Activated CD4-positive, alpha-beta T cell treated with anti-CD3 and anti-CD28 coated beads for 48 hours (primary cell): ENCODE measurements at places on chromosomes 1 and 21.

- no peak for DNase-seq
Measured at GRCh38 chr1:46575778-46576177, 24.3 kb upstream of the KNCN start.

GRCh38 chr1:196678510-196678884 lies 26.7 kb downstream of the CFH start:
- no peak for DNase-seq

GRCh38 chr1:169483500-169483966 lies 2.2 kb downstream of the SLC19A2 start:
- DNase-seq = no peak

DNA sequence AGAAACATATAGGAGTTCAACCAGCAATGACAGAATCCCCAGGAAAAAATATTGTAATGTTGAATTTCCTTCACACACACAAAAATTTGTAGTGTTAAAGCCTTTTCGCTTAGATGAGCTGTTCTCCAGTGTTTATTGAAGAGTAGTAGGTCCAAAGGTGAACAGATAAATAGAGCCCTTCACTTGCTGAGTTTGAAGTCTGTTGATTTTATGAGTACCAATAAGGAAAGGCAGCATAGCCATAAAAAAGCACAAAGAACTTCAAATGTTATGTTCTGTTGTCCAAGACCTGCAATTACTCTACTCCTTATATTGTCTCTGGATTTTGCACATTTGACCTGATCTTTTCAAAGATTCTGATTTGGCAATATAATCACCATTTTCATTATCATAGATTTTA lies 362.7 kb upstream of the B3GALT2 start:
- DNase-seq = no peak

DNA sequence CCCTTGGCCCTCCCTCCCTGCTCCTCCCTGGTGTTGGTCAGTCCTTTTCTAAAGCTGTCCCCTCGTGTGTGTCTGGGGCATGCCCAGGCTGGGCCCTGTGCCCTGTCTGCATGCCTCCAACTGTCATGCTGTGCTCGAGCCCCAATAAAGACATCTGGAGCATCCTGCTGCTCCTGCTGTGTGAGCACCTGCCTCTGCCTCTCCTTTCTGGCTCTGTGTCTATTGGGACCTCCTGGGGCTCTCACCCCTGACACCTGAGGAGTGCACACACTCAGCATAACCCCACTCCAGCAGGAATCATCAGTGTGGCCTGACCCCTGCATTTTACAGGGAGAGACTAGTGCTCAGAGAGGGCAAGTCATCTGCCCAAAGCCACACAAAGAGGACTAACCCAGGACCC lies 23.7 kb downstream of the KCNC4 start:
- DNase-seq = no peak

DNA sequence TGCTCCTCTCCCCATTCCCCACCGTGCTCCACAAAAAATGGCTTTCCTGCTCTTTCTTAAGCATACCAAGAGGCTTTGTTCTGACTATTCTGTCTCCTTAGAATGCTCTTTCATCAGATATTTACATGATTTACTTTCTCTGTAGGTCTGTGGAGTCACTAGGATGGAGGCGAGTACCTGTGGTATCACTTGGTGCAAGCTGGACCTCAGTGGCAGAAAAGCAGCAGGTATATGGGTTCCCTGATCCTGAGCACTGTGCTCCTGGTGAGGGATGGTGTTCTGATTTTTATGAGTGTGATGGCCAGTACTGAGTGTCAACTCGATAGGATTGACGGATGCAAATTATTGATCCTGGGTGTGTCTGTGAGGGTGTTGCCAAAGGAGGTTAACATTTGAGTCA lies 10.0 kb downstream of the C1orf87 start:
- no peak for DNase-seq

DNA sequence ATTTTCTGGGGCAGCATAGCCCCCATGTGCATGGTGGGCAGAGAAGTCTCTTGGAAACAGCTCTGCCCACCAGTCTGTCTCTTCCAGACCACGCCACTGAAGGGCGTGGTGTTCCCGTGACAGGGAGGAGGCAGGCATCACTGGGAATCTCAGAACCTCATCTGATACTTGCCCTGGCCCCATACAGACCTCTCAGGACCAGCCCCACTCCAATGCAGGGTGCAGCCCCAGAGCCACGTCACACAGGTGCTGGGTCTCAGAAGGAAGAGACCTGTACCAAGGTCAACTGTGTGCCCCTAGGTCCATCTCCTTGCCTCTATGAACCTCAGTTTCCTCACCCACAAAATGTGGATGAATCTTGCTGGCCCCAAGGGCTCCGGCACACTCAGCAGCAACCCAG lies 7.3 kb downstream of the RAP1GAP start:
- DNase-seq = no peak

- DNase-seq = no peak
Measured at GRCh38 chr21:18373606-18374005, 30.0 kb downstream of the TMPRSS15 start.

DNA sequence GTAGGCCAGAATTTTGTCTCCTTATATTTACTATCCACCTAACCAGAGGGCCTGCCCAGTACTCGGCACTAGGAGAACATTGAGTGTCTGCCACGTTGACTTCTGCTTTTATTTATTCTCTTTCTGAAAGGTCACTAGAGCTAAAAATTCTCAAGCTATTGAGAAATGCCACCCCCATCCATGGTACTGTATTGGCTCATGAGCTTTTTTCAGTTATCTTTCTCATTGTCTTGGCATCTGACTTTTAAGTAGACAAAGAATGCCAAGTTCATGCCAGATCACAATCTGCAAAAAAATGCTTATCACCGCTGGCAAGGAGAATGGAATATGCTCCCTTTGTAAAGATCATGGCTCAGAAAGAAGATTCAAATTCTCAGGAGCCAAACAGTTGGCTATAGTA lies 49.8 kb upstream of the MROH9 start:
- DNase-seq = no peak

DNA sequence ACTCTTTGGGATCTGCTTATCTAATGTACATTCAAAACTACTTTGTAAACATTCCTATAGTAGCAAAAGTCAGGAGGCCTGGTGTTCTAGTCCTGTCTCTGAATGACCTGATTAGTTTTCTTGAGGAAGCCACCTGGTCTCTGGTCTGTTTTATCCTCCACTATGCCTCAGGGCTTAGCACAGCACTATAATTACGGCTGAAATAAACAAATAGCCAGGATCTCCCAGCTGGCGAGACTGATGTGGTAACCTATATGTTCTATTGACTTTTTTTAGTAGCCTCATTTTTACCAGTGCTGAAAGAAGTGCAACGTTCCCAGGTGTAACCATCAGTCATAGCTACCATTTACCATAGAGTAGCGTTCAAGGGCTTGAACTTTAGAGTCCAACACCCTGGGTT lies 24.2 kb upstream of the RPL11 start:
- DNase-seq = no peak

- DNase-seq = no peak
Measured at GRCh38 chr1:58852731-58853485, 69.1 kb upstream of the JUN start.

DNA sequence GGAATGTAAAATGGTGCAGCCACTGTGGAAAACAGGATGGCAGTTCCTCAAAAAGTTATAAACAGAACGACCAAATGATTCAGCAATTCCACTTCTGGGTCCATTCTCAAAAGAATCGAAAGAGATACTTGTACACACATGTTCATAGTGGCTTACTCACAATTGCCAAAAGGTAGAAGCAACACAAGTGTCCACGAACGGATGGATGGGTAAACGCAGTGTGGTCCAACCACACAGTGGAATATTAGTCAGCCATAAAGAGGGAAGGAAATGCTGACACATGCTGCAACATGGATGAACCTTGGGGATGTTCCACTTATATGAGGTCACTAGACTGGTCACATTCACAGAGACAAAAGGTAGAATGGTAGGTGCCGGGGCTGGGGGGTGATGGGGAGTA lies 5.3 kb downstream of the KRTAP10-1 start:
- DNase-seq = no peak

DNA sequence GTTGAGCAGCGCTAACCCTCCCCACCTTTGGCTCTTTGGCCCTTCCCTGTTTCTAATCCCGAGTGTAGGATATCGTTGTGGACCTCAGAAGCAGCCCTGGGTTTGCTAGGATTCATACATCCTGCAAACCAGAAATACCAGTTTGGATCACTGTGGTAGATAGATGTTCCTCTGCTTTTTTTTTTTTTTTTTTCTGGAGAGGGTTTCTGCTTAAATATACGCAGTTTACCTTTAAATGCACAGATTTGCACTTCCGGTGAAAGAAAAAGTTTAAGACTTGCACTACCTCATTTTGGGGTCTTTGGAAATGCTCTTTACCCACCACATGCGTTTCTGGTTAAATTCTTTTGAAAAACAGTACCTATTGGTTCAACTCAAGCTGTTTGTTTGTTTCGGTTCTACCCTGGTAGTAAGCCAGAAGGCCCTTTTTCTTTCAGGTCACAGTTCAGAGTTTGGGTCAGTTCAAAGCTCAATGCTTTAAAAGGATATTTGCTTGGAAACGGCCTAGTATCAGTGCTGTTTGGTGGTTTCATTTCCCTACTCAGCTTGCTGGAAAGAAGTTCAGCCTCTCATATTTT lies 908 bp downstream of the DDI2 start:
- no peak for DNase-seq

DNA sequence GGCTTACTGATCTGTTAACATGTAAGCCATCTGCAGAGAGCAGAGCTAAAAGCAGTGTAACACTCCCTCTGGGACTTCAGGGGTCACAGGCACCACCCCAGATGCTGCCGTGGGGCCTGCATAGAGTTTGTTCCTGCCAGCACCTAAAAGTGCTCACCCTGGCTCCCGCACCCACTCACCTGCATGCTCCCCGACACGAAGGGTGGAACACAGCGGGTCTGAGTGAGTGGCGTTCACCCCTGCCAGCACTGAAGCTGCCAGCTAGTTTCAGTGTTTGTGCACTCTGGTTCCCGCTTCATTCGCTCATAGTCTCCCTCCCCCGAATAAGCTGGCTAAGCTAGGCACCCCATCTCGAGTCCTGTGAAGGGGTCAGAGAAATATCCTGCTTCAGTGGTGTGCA lies 1681.0 kb downstream of the NCAM2 start:
- no peak for DNase-seq

DNA sequence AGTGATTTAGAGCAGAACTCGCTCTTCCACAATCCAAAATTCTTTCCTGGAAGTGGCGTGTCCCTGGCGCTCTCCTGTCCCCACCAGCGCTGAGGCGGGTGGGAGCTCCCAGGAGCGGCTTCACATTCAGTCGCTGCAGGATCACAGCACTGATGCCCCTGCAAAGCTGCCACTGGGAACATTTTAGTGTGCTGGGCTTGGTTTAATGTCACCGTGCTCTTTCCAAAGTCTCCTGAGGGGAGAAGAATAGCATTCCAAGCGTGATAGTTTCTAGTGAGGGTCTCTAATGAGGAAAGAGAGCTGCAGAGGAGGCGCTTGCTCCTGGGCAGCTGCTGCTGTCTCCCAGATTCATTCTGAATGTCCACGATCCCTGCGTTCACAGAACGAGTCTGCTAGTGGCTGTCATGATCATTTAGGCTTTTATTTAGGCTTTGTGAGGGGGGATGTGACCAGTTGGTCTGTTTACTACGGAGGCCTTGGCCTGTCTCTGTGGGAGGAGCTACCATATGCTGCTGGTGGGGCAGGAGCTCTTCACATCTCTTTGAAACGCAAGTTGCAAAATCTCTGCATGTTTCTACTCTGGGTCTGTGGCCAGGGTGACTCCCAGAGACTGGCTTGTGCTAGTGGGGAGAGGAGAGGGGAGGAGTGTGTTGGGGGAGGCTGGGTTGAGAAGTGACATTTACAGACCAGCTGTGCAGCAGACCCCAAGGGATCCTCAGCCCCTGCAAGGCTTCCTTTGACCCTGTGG lies 23.4 kb downstream of the OLFML3 start:
- DNase-seq = no peak

- DNase-seq = no peak
Measured at GRCh38 chr1:219798283-219799030, 129.9 kb downstream of the SLC30A10 start.

DNA sequence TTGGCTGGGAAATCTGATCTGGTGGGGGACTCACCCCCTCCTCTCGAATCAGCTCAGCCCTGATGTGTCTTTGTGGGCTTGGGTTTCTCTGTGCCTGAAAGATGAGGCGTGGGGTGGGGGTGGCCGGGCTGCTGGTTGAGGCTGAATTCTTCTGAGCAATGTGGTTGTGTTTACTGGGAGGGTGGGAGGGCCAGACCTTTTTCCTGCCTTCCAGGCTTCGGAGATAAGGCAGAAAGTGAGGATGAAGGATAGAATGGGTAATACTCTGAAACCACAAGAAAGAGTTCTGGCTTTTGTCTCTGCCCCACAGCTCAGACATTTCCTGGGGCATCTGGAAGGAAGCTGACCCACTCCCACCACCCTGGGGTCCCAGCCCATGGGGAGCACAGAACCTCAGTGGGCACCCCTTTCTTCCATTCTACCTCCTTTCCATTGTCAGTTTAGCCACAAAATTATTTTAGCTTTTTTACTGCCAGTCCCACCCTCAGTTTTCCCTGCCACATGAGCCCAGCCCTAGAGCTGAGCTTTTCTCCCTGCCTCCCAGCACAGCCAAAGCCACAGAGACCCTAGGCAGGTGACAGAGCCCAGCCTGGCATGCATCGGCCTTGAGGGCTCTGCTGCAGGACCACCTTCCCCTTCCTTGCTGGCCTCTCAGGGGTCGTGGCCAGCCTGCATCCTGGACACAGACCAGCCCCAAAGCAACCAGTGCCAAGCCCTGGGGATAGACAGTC lies 11.2 kb downstream of the ALX3 start:
- DNase-seq = no peak

GRCh38 chr1:97414682-97415312 lies 506.0 kb downstream of the DPYD start:
- DNase-seq = no peak

DNA sequence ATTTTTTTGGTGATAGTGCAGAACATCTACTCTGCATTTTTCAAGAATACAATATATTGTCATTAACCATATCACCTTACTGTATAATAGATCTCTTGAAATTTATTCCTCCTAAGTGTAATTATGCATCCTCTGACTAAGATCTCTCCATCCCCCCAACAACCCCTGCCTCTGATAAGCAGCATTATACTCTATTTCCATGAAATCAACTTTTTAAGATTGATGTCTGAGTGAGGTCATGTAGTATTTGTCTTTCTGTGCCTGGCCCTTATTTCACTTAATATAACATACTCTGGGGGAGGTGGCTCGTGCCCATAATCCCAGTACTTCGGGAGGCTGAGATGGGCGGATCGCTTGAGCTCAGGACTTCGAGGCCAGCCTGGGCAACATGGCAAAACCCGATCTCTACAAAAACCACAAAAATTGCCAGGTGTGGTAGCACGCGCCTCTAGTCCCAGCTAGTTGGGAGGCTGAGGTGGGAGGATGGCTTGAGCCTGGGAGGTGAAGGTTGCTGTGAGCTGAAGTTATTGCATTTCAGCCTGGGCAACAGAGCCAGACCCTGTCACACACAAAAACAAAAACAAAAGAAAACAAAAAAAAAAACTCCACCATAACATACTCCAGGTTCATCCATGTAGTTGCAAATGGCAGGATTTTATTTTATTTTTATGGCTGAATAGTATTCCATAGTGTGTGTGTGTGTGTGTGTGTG lies 5.7 kb downstream of the ACOT11 start:
- no peak for DNase-seq

DNA sequence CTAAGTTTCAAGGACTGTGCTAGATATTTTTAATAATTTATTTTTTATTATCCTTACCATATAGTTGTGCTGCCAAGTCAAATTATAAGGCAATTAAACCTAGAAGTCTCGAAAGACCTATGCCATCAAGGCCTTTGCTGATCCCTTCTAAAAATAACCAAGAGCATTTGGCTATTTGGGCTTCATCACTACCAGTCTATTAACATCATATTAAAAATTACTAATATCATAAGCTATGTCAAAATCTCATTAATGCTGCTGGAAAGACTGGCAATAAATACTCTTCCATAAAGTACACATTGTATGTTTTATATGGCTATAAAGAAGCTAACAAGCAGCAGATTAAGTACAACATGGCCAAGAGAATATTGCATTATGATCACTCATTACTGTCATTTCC lies 43.0 kb upstream of the MUTYH start:
- no peak for DNase-seq
